Kasumi-1 (cell line): ENCODE measurements at places on chromosomes 2 and 18.
A peak's percentile ranks its signal among the peaks of the same experiment; 100 is the strongest.

DNA sequence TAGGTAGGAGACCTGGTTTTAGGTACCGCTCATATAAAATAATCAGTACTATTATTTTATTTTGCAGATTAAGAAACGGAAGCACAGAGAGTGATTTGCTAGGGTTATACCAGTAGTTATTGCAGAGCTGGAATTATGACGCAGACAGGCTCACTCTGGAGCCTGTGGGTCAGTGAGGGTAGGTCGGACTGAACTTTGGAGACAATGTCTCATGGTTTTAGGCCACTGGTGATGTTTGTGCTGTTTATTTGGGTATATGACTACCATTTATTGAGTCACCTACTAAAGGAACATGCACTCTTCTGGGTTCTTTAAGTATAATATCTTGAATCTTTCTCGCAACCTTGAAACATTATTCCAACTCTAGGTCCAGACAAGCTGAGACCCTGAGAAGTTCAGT, 33.5 kb upstream of the IL1R1 start:
- no peak for DNase-seq

DNA sequence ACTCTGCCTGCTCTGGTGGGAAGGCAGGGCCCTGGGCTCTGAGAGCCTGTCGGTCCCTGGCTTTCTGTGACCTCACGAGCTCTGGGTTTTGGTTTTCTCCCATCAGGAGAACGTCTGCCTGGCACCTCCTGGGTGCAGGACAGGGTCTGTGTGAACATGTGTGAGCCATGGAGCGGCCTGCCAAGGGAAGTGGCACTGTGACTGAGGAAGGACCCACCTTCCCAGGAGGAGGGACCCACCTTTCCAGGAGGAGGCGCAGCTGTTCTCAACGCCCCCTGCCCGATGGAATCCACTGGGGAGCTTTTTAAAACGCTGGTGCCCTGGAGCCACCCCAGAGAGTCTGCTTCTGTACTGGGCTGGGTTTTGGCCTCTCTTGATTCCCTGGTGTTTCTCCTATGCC, 168.7 kb downstream of the GLI2 start:
- no peak for DNase-seq

DNA sequence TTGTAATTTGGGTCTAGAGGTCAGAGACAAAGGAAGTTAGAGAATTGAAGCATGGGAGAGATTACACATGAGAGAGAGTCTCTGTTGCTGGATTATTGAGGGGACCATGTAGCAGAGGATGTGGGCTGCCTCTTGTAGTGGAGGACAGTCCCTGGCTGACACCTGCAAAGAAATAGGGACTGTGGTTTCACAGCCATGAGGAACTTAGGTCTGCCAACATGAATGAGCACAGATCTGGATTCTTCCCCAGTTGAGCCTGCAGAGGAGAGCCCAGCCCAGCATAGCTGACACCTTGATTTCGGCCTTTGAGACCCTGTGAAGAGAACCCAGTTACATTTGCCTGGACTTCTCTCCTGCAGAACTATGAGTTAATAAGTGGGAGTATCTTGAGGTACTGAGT, 179.5 kb upstream of the TWIST2 start:
- no peak for DNase-seq

GRCh38 chr2:113829270-113829669, 60.6 kb upstream of the ACTR3 start:
- no peak for DNase-seq

DNA sequence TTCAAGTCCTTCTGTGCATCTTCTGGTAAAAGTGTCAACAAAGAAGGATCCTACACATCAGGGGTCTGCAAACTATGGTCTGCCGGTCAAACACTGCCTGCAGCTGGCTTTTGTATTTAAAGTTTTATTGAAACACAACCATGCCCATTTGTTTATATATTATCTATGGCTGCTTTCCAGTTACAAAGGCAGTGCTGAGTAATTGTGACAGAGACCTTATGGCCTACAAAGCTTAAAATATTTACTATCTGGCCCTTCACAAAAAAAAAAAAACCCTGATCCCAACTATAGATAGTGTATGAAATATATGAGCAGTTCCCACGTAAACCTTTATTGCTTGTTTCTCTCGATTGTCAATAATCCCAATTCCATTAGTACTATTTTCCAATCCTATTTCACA, 101.4 kb downstream of the RBMS1 start:
- peak; percentile 23 for DNase-seq

GRCh38 chr18:42229211-42230210, 274.5 kb downstream of the PIK3C3 start:
- DNase-seq = no peak

DNA sequence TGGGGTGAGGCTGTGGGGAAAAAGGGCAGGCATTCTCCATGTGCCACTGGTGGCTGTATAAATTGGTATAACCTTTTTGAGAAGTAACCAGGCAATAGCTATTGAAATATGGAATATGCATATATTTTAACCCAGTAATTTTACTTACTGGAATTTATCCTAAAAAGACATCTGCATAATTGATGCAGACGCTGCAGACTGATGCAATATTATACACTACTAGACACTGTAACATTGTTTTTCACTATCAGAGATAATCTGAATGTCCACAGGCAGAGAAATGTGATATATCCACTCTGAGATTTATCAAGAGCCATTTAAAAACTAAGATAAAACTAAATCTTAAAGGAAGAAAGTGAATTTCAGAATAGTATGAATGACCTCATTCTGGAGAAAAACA, 14.7 kb downstream of the THOC1 start:
- no peak for DNase-seq

GRCh38 chr18:73235921-73236320, 368.1 kb upstream of the NETO1 start:
- no peak for DNase-seq

DNA sequence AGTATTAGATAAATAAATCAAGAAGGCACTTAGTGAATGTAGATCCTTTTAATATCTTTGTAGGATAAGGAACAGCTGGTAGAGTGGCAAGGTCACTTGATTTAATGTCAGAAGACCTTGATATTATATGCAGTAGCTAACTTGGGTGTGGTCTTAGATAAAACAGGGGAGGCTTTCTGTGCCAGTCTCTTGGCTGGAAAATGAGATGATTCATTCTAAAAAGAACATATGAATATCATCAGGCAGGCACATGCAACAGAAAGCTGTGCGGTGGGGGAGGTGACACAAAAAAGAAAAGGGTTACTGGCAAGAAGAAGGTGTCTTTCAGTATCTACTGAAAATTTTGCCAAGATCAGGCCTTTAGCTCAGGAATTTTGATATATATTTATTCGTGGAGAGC, 931.7 kb upstream of the CELF4 start:
- no peak for DNase-seq
